ENCODE measurements at places on chromosomes 5 and 9.

DNA sequence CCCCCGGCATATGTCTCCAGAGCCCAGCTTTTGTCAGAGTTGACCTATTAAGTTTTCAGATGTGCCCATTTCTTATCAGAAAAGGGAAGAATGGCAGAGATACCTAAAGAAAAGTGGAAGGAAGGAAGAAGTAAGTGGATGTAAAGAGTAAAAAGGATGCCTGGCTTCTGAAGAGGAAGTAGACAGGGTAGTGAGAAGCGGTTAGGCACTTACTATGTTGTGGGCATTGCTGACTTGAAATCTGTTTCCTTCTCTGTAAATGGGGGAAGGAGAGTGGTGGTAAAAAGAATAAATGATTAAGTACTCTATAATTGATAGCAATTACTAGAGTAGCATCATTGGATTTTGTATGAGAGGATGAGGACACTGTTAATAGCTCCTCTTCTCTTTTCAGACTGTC is 9.9 kb downstream of the ANP32B start:
- DNase-seq = no peak

GRCh38 chr9:126862104-126862761 is 1.8 kb downstream of the ZBTB34 start:
- peak; percentile 53 for DNase-seq

DNA sequence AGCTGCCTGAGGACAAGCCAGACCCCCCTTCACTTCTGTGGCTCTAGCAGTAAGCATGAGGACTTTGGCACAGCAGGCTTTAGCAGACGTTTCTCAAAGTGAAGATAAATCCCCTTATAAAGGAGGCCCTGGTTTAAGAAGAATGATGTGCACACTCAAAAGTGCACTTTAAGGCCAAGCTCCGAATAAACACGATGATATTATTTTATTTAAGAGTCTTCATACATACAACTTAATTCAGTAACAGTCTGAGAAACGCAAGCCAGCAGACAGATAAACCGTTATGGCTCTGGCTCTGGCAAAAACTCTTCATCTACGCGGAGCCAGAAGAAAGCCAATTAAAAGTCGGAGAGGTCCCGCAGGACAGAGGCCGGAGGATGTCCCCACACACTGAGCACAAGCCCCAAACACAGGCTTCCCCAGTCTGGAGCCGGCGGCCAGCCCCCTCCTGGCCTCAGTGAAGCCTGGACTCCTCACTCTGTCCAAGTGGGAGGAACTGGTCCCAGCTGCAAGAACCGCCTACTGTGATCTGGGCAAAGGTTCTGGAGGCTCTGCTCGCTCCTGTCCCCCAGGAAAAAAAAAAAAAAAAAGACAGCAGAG is 44.6 kb downstream of the ADAMTS2 start:
- DNase-seq = no peak

GRCh38 chr9:132572921-132573320 is 9.5 kb upstream of the BARHL1 start:
- peak; percentile 68 for DNase-seq

- DNase-seq = no peak
These were observed 407.1 kb upstream of the PAPPA start for GRCh38 chr9:115746496-115746895.

DNA sequence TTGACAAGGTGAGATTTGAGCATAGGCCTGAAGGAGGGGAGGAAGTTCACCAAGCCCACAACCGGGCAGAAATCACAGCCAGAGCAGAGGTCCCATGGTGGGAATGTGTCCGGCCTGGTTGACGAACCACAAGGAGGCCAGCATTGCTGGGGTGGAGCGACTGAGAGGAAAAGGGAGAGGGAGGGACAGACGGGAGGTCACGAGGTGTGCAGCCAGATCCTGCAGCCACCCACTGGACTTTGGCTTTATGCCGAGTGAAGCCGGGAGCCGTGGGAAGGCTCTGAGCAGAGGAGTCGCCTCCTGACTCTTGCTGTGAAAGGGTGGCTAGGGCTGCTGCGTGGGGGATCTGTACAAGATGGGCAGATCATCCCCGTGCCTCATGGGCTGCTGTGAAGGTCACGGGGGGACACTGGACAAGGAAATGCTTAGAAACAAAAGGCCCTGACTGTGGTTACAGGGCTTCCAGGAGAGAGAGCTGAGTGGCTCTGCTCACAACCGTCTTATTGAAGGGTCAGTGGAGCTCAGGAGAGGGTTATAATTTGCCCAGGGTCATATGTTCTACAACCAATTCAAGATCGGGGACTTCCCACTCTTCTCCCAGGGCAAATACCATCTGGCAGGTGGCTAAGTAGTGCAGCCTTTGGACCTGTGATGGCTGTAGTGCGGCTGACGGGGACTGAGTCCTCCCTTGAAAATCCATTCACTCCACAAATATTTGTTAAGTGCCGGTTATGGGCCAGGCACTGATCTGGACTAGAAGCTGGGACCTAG is 15.6 kb upstream of the CD74 start:
- DNase-seq = no peak

DNA sequence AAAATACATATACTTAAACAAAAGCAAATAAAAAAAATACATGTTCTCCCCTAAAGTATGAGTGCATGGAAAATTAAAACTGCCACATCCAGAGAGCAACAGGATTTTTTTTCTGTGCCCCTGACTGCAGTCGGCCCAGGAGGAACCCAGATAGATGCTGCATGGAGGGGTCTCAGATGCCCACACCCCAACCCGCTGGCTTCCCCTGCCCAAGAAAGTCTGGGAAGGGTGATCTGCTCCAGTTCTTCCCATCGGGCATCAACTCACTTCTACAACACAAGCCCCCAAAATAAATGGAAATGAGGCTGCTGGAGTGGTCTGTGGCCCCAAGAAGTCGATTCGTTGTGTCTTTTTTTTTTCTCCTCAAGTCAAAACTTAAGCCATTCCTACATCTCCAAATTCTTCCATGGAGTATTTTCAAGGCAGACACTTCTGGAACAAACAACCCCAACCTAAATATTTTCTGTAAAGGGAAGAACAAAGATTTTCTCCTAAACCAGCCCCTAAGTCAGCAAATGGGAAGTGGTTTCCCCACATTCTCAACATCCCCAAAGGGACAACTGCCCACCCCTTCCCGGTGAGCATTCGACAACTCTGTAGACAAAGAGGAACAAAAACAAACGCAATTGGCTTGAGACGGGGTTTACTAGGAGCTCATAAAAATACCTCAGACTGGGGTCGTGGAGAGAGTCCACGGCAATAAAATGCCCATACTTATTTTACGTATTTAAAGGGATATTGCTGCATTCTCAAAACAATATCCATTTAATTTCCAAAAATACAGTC is 46.7 kb downstream of the ROR2 start:
- DNase-seq = no peak

GRCh38 chr5:10913841-10914240 is 152.8 kb upstream of the DAP start:
- DNase-seq = peak; percentile 29

GRCh38 chr5:62575066-62575465 is 3.6 kb upstream of the LRRC70 start:
- no peak for DNase-seq

GRCh38 chr5:136087961-136088871 is 44.4 kb upstream of the SMAD5 start:
- no peak for DNase-seq

DNA sequence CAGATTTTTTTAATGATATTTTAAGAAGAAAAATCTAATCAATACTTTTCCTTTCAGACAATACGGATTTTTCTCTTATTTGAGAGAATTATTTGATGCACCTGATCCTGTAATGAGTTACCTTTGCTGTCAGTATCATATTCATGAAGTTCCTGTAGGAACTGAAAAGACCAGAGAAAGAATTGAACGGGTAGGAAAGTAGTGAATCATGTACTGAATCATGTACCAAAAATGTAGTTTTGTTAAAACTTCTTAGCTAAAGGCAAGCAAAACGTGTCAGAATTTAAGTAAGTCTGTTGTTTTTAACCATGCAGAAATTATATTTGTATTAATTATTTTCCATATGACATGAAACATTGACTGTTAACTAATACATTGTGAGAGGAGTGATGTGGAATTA is 56.6 kb downstream of the SMC5 start:
- DNase-seq = no peak

DNA sequence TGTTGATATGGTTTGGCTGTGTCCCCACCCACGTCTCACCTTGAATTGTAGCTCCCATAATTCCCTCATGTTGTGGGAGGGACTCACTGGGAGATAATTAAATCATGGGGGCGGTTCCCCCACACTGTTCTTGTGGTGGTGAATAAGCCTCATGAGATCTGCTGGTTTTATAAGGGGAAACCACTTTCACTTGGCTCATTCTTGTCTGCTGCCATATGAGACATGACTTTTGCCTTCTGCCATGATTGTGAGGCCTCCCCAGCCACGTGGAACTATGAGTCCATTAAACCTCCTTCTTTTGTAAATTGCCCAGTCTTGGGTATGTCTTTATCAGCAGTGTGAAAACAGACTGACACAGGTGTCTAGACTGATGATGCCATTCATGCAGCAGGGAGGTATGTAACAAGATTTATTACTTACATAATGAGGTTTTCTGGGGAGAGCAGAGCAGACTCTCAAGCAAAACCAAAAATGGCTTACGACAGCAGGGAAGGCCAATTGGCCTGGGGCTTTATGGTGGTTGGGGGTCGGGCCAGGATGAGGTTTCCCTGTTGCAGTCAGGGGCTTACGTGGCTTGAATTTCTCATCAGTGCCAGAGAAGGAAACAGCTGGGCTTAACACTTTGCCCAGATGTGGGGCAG is 9.5 kb upstream of the COMMD10 start:
- no peak for DNase-seq

DNA sequence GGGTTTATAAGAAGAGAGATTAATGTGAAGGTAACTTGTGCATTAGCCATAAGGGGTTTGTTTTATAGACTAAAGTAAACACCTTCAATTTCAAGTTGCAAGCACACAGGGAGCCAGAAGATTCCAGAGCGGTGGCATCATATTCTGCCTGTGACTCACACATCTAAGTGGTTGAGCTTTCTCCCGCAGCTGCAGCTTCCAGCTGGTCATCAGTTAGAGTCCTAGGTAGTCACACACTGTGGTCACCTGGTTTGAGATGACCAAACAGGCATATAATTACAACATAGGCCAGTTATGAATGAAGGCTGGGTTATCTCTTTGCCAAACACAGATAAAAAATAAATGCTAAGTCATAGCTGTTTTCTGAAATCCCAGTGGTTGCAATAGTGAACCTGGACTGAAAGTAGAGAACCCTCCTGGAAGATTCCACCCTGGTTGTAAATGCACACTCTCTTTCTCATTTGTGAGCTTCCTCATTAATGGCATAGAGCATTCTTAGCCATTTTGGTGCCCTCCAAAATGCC is 171.3 kb downstream of the GDNF start:
- DNase-seq = peak; percentile 93

- peak; percentile 2 for DNase-seq
These were observed 2030.6 kb upstream of the NUDT12 start for GRCh38 chr5:105593011-105593760.

- no peak for DNase-seq
These were observed 207.9 kb upstream of the CD180 start for GRCh38 chr5:67404256-67405100.

- no peak for DNase-seq
These were observed 165.2 kb upstream of the ST8SIA4 start for GRCh38 chr5:101068298-101068697.

DNA sequence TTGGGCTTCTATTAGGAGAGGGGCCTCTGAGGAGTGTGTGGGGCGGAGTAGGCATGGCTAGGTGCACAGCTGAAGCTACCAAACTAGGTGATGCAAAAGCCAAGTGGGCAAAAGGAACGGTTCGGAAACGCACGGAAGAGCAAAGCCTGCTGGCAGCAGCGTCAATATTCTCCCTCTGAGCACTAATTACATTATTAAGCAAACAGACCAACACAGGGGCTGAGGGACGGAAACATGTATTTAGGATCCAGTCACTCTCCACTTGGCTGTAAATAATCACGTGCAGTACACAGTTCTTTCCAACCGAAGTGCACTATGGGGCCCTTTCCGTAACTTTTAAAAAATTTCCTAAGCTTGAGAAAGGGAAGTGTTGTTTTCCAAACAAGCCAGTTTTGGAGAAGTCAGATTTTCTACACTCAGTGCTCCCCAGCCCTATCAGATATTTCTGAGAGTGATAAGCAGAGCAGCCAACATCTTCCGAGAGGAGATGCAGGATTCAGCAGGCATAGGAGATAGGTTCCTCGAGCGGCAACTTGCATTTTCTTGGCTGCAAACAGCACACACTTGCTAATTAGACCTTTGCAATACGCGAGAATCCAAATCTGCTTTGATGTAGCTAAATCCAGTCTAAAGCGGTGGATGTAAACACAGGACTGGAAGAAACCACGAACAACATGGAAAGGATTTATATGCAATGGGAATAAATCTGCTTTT is 217.2 kb upstream of the TBCA start:
- DNase-seq = no peak

DNA sequence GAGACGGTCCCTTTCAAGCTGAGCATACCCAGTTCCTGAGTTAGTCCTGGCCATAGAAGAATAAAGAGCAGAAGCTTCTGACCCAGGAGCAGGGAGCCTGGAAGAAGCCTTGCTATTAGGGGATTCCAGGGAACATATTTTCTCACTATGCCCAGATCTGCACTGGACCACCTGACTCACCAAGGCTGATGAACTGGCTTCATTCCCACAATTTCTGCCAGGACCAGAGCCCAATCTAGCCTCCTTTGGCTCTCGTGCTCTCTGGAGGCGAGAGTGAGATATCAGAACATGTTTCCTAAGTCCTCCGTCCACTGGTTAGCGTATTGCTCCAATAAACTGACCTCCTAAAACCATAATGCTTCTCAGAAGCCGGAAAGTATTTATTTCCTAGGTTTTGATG is 9.9 kb downstream of the GABBR2 start:
- DNase-seq = no peak

GRCh38 chr5:168328814-168329213 is 37.4 kb downstream of the WWC1 start:
- peak; percentile 98 for DNase-seq

DNA sequence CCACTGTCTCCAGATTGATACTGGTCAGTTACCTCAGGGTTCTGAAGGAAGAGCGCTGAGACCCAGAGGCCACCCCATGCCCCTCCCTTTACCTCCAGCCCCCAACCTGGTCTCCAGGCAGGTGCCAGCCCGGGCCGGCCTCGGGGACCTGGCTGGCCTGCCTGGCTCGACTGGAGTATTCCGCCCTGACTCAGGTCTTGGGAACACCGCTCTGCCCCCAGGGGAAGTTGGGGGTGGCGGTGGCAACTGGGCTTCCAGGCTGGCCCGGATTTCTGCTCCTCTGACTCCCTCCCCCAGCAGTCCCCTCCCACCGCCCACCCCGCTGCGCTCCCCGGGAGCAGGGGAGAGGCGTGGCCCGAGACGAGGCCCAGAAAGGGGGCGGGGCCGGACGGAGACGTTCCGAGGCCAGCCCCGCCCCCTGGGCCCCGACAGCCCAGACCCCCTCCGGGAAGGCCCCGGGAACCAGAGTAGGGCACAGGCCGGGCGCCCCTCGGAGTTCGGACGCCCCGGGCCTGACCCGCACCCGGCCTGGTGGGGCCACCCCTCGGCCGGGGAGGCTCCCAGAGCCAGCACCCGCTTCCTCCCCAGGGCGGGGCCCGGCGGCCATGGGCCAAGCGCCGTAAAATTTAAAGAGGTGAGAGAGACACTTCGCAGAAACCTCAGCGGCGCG is 82.5 kb upstream of the ZBTB43 start:
- peak; percentile 79 for DNase-seq

Measured in mesendoderm (in vitro differentiated cells).